Activated T-helper 17 cell treated with anti-CD3 and anti-CD28 coated beads, Interleukin-2, amount 50 U/mL, for 72 hours (primary cell): ENCODE measurements at places on chromosomes 2 and 18.

- no peak for ATAC-seq
- H3K27me3 ChIP-seq = peaks cover 3% of the 10 kb centered on the region
- H3K36me3 ChIP-seq = no peaks in the 10 kb centered on the region
- H3K4me3 ChIP-seq = no peak overlapping the region
- H3K4me1 ChIP-seq = no peaks in the 10 kb centered on the region
- H3K27ac ChIP-seq = no peak overlapping the region
Observed at GRCh38 chr18:48079885-48080284, 149.4 kb upstream of the SMAD2 start.

GRCh38 chr2:237486819-237487448, at the start of gene MLPH:
MLPH (plus strand) TSS chr2:237487251; CDS start chr2:237493427, 6,176 bp downstream.
- H3K4me3 ChIP-seq = no peak within 1 kb of the TSS
- no peaks in the 10 kb centered on the region for H3K4me1 ChIP-seq
- no peaks in the 10 kb centered on the region for H3K36me3 ChIP-seq
- no peak for ATAC-seq
- H3K27me3 ChIP-seq = peaks cover 46% of the 10 kb centered on the region

DNA sequence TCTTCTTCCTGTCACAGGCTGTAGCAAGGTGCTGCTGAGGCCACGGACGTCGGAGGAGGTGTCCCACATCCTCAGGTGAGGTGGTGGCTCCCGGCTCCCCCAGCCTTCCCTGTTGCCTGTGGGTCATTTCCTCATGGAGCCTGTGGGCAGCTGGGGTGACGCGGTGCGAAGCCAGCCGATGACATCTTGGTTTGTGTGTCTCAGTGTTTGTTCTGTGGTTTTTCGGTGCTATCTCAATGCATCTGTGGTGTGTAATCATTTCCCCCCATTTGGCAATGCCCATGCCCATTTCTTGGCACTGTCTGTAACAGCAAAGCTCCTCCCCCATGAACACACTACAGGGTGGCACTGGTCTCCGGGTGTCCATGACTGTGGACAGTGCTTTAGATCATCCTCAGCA, 6.6 kb downstream of the D2HGDH start:
- H3K4me3 ChIP-seq = peak overlapping the region; percentile 43
- peak; percentile 69 for ATAC-seq
- H3K4me1 ChIP-seq = peaks cover 16% of the 10 kb centered on the region
- no peaks in the 10 kb centered on the region for H3K27me3 ChIP-seq
- peaks cover 12% of the 10 kb centered on the region for H3K36me3 ChIP-seq

DNA sequence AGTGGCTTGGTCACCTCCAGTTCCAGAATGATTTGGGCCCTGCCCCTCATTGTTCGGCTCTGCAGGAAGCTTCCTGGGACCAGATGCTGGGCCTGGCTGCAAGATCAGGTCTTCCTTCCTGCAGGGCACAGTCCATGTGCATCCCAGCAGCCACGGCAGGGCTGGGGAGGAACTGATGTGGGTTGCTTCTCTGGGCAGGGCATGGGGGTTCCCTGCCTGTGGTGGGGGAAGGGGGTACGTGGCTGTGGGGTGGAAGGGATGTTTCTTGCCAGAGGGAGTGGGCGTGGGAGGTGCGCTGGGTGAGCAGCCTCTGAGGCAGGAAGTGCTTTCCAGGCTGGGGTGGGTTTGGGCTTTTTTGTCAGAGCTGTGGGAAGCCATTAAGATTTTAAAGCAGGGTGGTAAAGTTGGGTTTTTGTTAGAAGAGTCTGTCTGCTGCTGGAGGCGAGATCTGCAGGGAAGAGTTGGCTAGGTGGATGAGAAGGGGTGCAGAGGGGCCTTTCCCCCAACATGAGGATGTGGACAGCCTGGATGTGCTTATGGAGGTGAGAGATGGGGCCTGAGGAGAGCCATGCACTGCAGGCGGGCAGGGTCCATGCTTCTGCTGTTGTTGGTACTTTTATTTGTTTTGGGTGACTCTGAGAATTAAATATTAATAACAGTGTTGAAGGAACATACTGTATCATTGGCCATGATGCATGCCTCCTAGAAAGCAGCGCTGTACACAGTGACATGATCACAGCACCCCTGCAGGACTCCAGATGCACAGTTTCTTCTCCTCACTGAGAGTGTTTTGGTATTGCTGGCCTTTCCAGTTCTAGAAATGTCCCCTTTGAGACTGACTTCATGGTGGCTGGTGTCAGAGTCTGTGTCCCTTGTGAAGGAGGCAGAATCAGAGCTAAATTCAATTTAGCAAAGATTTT, 45.3 kb downstream of the DGKD start:
- peaks cover 30% of the 10 kb centered on the region for H3K4me1 ChIP-seq
- H3K36me3 ChIP-seq = peaks cover 36% of the 10 kb centered on the region
- H3K27ac ChIP-seq = peak overlapping the region; percentile 91
- peak; percentile 71 for ATAC-seq
- peak overlapping the region; percentile 62 for H3K4me3 ChIP-seq

- no peaks in the 10 kb centered on the region for H3K4me1 ChIP-seq
- no peak overlapping the region for H3K4me3 ChIP-seq
- H3K27ac ChIP-seq = peak overlapping the region; percentile 1
- H3K36me3 ChIP-seq = no peaks in the 10 kb centered on the region
Observed at GRCh38 chr18:8982416-8983183, 119.9 kb upstream of the NDUFV2 start.

DNA sequence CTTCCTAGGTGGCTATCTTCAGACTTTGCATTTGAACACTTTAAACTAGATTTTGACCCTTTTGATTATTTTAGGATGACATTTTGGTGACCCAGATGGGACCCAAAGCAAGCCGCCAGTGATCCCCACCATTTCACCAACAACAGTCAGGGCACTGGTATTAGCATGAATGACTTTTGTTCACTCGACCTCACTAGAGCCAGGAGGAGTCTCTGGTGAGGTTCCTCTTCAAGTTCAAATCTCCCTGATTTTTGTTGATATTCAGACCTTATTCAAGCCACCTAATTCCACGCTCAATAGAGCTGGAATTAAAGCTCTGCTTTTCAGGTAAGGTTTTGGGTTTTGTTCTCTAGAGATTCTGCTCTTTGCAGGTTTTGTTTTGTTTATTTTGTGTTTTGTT, 202.3 kb downstream of the MREG start:
- no peak for ATAC-seq
- H3K4me1 ChIP-seq = peaks cover 7% of the 10 kb centered on the region
- H3K36me3 ChIP-seq = no peaks in the 10 kb centered on the region
- H3K27ac ChIP-seq = no peak overlapping the region
- H3K27me3 ChIP-seq = no peaks in the 10 kb centered on the region
- no peak overlapping the region for H3K4me3 ChIP-seq

- no peaks in the 10 kb centered on the region for H3K4me1 ChIP-seq
- no peaks in the 10 kb centered on the region for H3K27me3 ChIP-seq
- no peaks in the 10 kb centered on the region for H3K36me3 ChIP-seq
- H3K4me3 ChIP-seq = no peak overlapping the region
- H3K27ac ChIP-seq = no peak overlapping the region
- no peak for ATAC-seq
Observed at GRCh38 chr2:150415022-150415421, 72.4 kb downstream of the RND3 start.

- H3K36me3 ChIP-seq = peaks cover 97% of the 10 kb centered on the region
- H3K4me1 ChIP-seq = peaks cover 14% of the 10 kb centered on the region
- no peak overlapping the region for H3K4me3 ChIP-seq
- ATAC-seq = no peak
Observed at GRCh38 chr2:46977280-46977665, 61.7 kb upstream of the MCFD2 start.

- H3K4me1 ChIP-seq = no peaks in the 10 kb centered on the region
Observed at GRCh38 chr2:213231966-213232365, 52.3 kb upstream of the SPAG16 start.

- H3K4me3 ChIP-seq = peak overlapping the region; percentile 26
- no peaks in the 10 kb centered on the region for H3K36me3 ChIP-seq
- H3K27ac ChIP-seq = no peak overlapping the region
- peaks cover 57% of the 10 kb centered on the region for H3K4me1 ChIP-seq
- H3K27me3 ChIP-seq = no peaks in the 10 kb centered on the region
Observed at GRCh38 chr2:236554629-236555282, 14.9 kb upstream of the ACKR3 start.

GRCh38 chr2:231160701-231161100, 35.9 kb upstream of the HTR2B start:
- no peaks in the 10 kb centered on the region for H3K27me3 ChIP-seq
- ATAC-seq = no peak
- no peak overlapping the region for H3K27ac ChIP-seq
- H3K36me3 ChIP-seq = peaks cover 89% of the 10 kb centered on the region

- H3K27me3 ChIP-seq = peaks cover 8% of the 10 kb centered on the region
- H3K27ac ChIP-seq = no peak overlapping the region
- no peak for ATAC-seq
- no peak overlapping the region for H3K4me3 ChIP-seq
Observed at GRCh38 chr18:10685484-10685883, 159.7 kb downstream of the NAPG start.

GRCh38 chr18:41396861-41397260, 558.2 kb upstream of the PIK3C3 start:
- H3K4me1 ChIP-seq = no peaks in the 10 kb centered on the region
- no peak for ATAC-seq
- no peaks in the 10 kb centered on the region for H3K27me3 ChIP-seq
- no peak overlapping the region for H3K4me3 ChIP-seq
- H3K27ac ChIP-seq = no peak overlapping the region

DNA sequence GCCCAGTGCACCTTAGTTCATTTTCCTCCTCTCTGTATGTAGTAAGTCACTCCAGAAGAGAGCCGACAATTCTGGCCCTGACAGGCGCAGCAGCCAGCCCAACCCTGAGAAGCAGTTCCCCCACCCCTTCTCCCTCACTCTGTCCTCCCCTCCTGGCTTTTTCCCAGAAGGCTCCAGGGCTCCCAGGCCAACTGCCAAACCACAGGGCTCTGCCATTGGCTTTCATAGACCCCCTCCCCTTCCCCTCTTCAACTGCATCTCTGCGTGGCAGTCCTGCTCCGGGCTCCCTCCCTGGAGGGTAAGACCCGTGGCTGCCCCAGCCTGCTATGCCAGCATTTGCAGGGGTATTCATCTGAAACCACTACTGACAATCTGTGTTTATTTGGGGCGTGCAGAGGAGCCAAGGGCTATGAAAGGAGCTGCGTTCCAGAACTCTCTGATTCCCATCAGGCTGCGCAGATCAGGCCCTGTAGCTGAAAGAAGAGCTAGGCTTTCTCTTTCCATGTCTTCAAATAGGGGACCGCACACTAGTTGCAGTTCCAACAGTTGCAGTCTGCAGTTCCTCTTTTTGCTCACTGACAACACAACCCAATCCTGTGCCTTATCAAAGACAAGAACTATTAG, 388.6 kb upstream of the TNP1 start:
- no peaks in the 10 kb centered on the region for H3K4me1 ChIP-seq
- no peaks in the 10 kb centered on the region for H3K36me3 ChIP-seq
- no peak overlapping the region for H3K27ac ChIP-seq
- peaks cover 11% of the 10 kb centered on the region for H3K27me3 ChIP-seq
- no peak for ATAC-seq
- H3K4me3 ChIP-seq = no peak overlapping the region

DNA sequence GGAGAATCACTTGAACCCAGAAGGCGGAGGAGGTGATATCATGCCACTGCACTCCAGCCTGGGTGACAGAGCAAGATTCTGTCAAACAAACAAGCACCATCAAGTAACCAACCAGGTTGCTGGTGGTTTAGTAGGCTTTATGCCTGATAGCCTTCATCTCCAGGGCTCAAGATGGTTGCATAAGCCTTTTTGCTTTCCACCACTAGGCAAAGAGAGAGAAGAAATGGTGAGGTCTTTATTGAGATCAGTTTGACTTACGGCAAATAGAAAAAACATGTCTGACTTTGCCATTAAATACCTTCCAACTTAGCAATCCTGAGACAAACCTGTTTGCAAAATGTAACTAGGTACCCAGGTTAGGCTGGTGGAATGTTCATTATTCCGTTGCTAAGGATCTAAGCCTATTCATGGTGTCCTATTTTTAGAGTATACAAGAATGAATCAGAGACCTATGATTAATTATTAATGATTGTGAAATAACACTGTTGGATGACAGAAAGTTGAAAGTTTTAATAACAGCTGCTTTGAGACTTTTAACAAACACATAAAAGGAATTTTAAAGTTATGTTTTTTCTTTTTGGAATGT, 53.5 kb upstream of the SLC38A11 start:
- ATAC-seq = no peak
- peaks cover 22% of the 10 kb centered on the region for H3K27me3 ChIP-seq
- H3K36me3 ChIP-seq = no peaks in the 10 kb centered on the region

- H3K27ac ChIP-seq = no peak overlapping the region
- H3K36me3 ChIP-seq = no peaks in the 10 kb centered on the region
- no peaks in the 10 kb centered on the region for H3K4me1 ChIP-seq
- H3K27me3 ChIP-seq = peaks cover 29% of the 10 kb centered on the region
- no peak overlapping the region for H3K4me3 ChIP-seq
- no peak for ATAC-seq
Observed at GRCh38 chr2:109531221-109531620, 82.5 kb downstream of the SEPTIN10 start.

GRCh38 chr18:32095192-32095899, 3.7 kb downstream of the RNF138 start:
- H3K36me3 ChIP-seq = peaks cover 71% of the 10 kb centered on the region
- H3K4me3 ChIP-seq = peak overlapping the region; percentile 95
- peaks cover 38% of the 10 kb centered on the region for H3K4me1 ChIP-seq
- H3K27ac ChIP-seq = peak overlapping the region; percentile 92
- no peaks in the 10 kb centered on the region for H3K27me3 ChIP-seq

DNA sequence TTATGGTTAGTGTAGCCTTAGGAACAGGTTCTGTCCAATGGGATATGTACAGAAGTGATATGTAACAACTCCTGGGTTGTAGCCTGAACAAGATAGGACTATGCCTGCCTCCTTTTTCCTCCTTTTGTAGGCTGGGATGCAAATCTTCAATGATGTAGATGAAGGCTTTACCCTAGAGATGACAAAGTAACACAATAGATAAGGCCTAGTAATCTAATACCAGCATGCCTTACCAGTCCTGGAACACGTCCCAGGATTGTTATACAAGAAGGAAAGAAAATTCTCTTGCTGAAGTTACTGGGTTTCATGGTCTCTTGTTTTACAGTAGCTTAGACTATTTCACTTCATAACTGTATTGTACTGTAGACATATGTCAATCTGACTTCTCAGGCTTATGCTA, 192.1 kb downstream of the OTX1 start:
- no peaks in the 10 kb centered on the region for H3K4me1 ChIP-seq
- H3K36me3 ChIP-seq = no peaks in the 10 kb centered on the region
- ATAC-seq = no peak

GRCh38 chr2:25714740-25715139, 41.4 kb upstream of the DTNB start:
- no peak overlapping the region for H3K4me3 ChIP-seq
- peaks cover 8% of the 10 kb centered on the region for H3K4me1 ChIP-seq

- peaks cover 76% of the 10 kb centered on the region for H3K36me3 ChIP-seq
- H3K27me3 ChIP-seq = no peaks in the 10 kb centered on the region
- H3K4me3 ChIP-seq = no peak overlapping the region
Observed at GRCh38 chr2:173948198-173948597, 17.0 kb downstream of the SP3 start.

GRCh38 chr18:29164993-29165599, 988.2 kb upstream of the CDH2 start:
- no peaks in the 10 kb centered on the region for H3K36me3 ChIP-seq
- no peak for ATAC-seq
- H3K27me3 ChIP-seq = no peaks in the 10 kb centered on the region
- no peak overlapping the region for H3K4me3 ChIP-seq
- H3K4me1 ChIP-seq = no peaks in the 10 kb centered on the region
- no peak overlapping the region for H3K27ac ChIP-seq

GRCh38 chr2:220980966-220981675, 591.0 kb downstream of the EPHA4 start:
- H3K4me3 ChIP-seq = no peak overlapping the region
- H3K27me3 ChIP-seq = peaks cover 24% of the 10 kb centered on the region
- no peaks in the 10 kb centered on the region for H3K4me1 ChIP-seq
- no peaks in the 10 kb centered on the region for H3K36me3 ChIP-seq

- H3K4me3 ChIP-seq = no peak overlapping the region
- H3K27ac ChIP-seq = no peak overlapping the region
- peaks cover 22% of the 10 kb centered on the region for H3K27me3 ChIP-seq
- no peak for ATAC-seq
- H3K36me3 ChIP-seq = no peaks in the 10 kb centered on the region
- no peaks in the 10 kb centered on the region for H3K4me1 ChIP-seq
Observed at GRCh38 chr2:888906-889566, 61.6 kb upstream of the SNTG2 start.
